NCI-H2029 treated with DMSO at 0.1 percent for 48 hours (cell line): ENCODE measurements at places on chromosomes 3 and 15.

DNA sequence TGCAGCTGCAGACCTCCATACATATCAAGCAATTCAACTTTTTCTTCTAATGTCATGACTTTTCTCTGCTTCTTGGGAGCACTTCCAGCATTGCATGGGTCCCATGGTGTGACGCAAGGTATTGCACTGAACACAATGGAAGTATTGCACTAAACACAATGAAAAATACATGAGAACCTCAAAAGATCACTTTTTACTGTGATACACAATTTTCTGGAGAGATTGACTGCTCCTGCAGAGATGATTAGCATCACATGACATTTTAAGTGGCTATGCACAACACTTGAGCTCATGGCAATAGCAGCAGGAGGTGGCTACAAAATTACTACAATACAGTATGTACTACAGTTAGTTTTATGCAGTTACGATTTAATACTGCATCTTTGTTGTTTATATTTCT, 113.5 kb upstream of the BHLHE40 start:
- DNase-seq: peak; percentile 55

- no peak for DNase-seq
These were observed 44.2 kb downstream of the SGO1 start for GRCh38 chr3:20141851-20142250.

DNA sequence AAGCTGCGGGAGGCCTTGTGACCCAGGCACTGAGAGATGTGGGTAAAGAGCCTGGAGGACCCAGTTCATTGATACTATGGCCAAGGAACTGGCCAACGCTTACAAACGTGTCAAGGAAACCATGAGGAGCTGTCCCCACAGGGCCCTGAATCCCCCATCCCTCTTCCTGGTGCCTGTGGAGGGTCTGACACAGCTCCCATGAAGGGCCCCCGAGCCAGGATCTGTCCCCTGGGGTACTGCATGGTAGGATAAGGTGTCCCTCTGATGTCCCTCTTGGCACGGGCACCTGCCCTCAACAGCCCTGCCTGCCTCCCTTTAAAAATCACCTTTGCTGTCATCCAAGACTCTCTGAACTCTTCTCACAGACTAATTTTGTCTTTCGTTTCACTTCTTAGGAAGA, 122.4 kb downstream of the ADCY5 start:
- no peak for DNase-seq

- DNase-seq: no peak
These were observed 159.1 kb downstream of the AKAP13 start for GRCh38 chr15:85539491-85539890.

DNA sequence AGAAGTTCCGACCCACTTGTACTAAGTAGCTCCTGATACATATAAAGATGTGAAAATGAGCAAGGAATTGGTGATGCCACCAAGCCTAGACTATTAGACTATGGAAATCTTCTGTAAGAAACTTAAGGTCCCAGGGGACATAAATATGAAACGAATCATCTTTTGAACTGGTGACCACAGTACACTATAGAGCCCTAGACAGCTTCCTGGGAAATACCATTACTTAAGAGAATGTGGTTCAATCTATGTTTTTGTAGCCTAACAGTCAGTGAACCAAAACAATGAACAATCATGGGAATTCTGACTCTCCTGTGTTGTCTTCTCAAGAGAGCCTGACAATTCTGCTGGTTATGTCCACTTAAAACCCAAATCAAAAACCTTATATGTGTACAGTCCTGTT, 191.6 kb downstream of the GREM1 start:
- no peak for DNase-seq

GRCh38 chr3:158712443-158712842, 19.8 kb downstream of the RARRES1 start:
- DNase-seq: no peak

GRCh38 chr15:74793135-74794028, 11.5 kb downstream of the CSK start:
- no peak for DNase-seq

GRCh38 chr3:77825001-77825827, 785.3 kb downstream of the ROBO2 start:
- no peak for DNase-seq

DNA sequence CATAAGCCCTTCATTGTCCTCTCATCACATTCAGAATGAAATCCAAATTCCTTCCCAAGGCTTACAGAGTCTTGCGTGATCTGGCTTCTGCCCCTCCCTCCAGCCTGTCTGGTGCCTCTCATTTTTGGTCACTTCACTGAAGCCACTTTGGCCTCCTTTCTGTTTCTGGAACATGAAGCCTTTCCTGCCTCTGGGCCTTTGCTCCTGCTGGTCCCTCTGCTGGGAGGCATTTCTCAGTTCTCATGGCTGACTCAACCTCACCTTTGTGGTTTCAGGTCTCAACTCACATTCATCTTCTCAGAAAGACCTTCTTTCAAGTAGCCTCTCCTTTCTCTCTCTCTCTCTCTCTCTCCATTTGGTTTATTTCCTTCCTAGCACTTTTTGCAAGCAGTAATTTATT, 43.9 kb upstream of the BHLHE40 start:
- DNase-seq: no peak

DNA sequence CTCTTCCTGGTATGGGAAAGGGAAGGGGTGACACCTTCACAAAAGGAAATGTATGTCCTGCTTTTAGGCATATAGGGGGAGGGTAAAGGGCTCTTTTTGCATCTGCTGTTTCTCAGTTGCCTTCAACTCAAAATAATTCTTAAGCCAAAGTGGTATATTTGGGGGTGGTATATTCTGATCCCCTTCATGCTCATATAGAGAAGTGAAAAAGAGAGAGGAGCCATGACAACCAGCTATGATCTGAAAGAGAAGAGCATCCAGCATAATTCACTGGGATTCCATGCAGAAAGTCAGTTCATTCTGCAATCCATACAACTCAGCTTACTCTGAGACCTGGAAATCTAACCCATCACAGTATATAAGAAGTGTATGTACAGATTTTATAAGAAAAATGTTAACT, 22.3 kb downstream of the DENND6A start:
- no peak for DNase-seq

DNA sequence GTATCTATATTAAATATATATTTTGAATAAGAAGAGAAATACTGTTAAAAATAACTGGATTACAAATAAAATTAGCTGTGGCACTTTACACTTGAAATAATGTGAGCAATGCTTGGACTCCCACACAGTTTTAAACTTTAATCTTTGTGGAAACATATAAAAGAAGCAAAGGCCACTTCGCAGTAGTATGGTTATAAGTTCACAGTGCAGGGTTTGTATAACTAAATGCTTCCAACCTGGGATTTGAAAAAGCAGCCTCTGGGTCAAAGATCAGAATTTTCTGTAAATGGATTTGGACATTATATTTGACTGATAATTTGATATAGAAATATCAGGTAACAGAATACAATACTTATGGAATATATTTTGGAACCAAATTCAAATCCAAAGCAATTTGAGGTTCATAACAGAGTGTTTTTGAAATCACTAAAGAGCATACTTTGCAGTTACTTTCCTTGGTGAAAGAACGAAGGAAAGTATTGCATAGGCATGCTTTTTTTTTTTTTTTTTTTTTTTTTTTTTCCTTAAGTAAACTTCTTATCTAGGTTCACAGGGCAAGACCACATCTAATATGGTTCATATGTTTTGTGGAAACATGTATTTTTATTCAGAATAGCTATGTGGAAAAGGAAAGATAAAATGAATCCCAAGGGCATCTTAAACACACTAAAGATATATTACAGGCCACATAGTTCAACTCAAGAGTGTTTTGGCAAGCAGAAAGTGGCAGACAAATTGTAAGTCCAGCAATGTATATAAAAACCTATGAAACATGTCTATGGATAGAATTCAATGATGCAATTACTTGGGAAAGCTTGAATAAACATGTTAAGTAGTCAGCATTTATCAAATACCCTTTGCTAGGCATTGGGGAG, 47.1 kb upstream of the SGO1 start:
- DNase-seq: no peak

DNA sequence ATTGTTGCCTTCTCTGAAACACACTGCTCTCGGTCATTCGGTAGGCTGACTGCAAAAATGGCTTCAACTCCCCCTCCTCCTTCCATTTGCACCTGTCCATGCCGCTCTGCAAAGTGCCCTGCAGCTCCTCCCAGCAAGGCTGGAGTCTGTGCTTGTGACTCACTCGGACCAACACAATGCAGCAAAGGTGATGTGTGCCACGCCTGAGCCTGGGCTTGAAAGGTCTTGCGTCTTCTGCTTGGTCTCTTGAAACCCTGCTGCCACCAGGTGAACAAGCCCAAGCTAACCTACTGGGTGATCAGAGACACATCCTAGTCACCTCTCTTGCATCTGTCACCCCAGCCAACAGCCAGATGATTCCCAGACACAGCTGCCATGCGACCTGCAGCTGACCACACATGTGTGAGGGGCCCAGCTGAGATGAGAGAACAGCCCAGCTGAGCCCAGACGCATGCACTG, 71.1 kb downstream of the MGLL start:
- DNase-seq: no peak

DNA sequence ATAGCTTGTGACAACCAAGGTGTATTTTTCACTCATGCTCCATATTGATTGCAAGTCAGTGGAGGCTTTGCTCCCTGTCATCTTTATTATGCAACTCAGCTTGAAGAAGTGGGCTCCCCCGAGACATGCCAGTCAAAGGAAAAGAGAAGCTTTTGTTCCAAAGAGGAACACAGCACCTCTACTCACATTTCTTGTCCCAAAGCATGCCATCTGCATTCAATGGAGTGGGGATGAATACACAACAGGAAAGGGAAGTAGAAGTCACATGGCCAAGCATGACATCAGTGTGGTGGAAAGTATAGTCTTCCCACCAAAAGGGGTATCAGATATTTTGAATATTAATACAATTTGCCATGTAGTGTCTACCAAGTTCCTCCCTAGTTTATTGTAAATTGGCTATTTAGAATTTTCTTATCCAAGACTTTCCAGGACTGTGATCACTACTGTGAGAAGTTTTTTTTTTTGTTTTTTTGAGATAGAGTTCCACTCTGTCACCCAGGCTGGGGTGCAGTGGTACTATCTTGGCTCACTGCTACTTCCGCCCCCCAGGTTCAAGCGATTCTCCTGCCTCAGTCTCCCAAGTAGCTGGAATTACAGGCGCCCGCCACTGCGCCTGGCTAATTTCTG, 114.5 kb downstream of the GMPS start:
- DNase-seq: no peak

GRCh38 chr3:185353823-185354614, 8.9 kb upstream of the MAP3K13 start:
- DNase-seq: peak; percentile 75

DNA sequence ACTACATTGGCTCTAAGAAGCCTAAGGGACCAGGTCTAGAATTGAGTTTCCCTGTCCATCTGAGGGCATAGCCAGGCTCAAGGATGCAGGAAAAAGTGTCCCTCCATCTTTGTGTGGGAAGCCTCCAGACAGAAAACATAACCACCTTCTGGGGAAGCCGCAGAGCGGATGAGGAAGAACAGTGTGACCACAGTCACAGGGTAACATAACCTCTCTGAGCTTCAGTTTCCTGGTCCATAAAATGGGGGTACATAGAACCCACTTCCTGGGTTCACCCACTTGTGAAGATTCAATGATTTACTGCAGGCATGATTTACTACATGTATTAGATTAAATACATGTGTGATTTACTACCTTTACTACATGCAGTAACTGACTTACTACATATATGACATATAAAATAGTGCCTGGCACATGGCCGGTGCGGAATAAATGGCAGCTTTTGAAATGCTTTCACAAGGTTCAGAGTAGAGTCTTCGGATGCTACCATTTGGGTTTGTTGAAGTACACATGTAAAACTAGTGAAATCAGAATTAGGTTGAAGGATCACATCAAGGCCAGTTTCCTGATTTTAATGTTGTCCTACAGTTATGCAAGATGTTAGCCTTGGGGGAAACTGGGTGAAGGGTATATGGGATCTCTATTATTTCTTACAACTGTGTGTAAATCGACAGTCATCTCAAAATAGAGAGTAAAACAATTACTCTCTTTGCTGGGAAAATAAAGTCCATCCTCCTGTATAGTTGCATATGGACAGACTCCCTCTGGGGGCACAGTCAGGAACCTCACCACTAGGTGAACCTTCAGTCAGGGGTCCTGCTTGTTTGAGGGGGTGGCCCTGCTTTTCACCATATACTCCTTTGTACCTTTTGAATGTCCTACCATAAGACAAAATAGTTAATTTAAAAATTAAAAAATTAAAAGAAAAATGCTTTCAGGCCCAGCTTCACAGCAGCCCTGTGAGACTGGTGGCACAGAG, 86.0 kb downstream of the SEMA5B start:
- no peak for DNase-seq

- DNase-seq: no peak
These were observed 51.5 kb downstream of the TJP1 start for GRCh38 chr15:29770796-29771195.

DNA sequence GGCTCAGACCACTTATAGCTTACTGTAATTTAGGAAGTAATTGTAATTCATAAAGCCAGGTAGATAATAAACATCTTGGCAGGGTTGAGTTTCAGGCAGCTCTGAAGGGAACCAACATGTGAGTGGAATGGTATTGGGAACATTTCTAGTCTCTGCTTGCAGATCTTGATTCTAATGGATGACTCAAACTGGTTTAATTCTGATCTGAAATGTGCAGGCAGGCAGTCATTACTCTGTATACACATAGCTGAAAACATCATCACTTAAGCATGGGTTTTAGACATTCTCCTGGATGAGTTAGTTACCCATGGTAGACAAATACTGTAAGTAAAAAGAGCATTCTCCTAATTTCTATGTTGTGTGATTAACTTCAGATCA, 317.0 kb upstream of the TPRG1 start:
- DNase-seq: no peak

DNA sequence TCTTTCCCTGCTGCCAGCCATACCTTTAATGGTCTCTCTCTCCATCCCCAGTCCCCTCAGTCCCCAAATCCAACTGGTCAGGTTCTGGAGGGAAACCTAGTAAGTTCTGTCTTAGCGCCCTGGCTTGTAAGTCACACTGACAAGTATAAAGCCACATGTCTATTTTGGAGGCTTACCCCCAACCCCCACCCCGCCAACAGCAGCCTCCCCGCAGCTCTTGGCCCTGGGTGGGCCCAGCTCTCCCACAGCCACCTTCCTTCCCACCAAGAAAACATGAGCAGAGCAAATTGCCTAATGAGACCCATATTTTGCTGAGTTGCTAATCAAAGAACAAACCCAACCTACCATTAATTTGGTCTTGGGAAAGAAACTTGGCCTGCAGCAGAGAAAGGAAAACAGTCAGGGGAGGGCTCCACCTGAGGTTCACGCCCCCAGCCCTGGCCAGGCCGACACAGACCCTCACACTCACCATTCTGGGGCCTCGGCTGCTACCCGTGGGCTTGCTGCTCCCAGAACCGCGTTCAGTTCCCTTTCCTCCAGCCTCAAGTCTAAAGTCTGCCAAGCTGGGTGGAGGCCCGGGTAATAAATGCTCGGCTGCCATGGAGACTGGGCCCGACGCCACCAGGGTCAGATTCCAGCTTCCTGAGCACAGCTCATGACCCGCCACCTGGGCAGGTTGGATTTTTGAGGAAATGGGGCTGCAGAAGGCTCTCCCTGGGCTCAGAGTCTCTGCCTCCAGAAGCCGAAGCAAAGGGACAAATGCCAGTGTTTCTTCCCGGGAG, at the start of gene CALML4:
Gene CALML4 (minus strand): TSS at position 557 of the 782 bp plus-strand sequence. CDS start 85 bp downstream, at position 472.
- DNase-seq: peak; percentile 38

- no peak for DNase-seq
These were observed 12.2 kb downstream of the ZNF774 start for GRCh38 chr15:90364251-90364650.

GRCh38 chr3:169748670-169749069, 16.2 kb downstream of the TERC start:
- no peak for DNase-seq
